CD4-positive, alpha-beta memory T cell (primary cell): ENCODE measurements at places on chromosomes 16 and 17. TPM values are rescaled to one million over a fixed set of nuclear protein-coding genes. Genes with fewer than 3 reads are reported as not detected.

Gene HSD11B2
- not detected for total RNA-seq

Gene CYGB
- total RNA-seq, result not detected

- no peaks in the 10 kb centered on the region for H3K36me3 ChIP-seq
- H3K27me3 ChIP-seq, result peaks cover 4% of the 10 kb centered on the region
- no peak within 1 kb of the TSS for H3K27ac ChIP-seq
- no peak for DNase-seq
- no peak within 1 kb of the TSS for H3K4me3 ChIP-seq
- no peaks in the 10 kb centered on the region for H3K4me1 ChIP-seq
Observed at GRCh38 chr17:6435051-6435450, at the start of gene AIPL1. TSS of gene AIPL1 (minus strand) at chr17:6435121. CDS start at chr17:6435104, 17 bp downstream.

GRCh38 chr17:74945543-74945942 lies 9.8 kb downstream of the OTOP3 start:
- no peak for DNase-seq
- no peaks in the 10 kb centered on the region for H3K36me3 ChIP-seq
- H3K27me3 ChIP-seq, result no peaks in the 10 kb centered on the region
- H3K4me1 ChIP-seq, result no peaks in the 10 kb centered on the region

Gene DNAJC7
- 106 TPM for total RNA-seq

DNA sequence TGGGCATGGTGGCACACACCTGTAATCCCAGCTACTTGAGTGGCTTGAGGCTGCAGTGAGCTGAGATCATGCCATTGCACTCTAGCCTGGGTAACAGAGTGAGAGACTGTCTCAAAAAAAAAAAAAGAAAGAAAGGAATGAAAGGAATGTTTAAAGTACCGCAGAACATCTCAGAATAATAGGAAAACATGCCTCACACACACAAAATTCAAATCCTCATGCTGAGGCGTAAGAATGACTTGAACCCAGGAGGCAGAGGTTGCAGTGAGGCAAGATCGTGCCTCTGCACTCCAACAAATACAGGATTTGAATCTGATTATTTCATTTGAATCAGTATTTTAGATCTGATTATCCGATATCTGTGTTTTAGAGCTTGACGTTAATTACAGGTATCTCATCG lies 21.3 kb upstream of the GAA start:
- no peaks in the 10 kb centered on the region for H3K27me3 ChIP-seq
- no peaks in the 10 kb centered on the region for H3K36me3 ChIP-seq
- H3K27ac ChIP-seq, result no peak overlapping the region
- no peak for DNase-seq
- peaks cover 6% of the 10 kb centered on the region for H3K4me1 ChIP-seq

Gene CCDC102A
- total RNA-seq, result 5.4 TPM

Gene LCAT
- total RNA-seq, result 20.3 TPM

Gene CORO7
- total RNA-seq, result 184 TPM

DNA sequence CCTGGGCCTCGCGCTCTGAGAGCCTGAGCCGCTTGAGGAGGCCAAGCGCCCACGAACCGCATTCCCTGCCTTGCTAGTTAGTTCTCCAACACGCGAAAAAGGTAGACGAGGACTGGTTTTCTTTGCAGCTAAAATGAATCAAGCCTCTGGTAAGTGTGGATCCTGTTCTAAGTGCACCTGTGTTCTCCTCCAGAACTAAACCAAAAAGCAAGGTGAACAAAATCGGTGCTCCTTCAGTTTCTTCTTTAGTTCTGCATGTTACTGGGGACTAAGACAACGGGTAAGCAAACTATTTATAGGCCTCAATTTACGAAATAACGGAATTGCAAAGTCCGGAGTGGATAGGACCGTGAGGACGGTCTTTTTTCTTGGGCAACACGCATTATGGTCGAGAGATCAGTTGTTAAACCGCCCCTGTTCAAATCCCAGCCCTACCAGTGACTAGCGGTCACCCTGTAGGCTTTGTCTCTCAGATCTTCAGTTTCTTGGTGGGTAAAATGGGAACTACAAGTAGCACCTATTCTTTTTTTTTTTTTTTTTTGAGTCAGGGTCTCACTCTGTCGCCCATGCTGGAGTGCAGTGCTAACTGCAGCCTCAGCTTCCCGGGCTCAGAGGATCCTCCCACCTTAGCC lies 993 bp upstream of the ANKRD11 start:
- peak overlapping the region; percentile 95 for H3K27ac ChIP-seq
- H3K36me3 ChIP-seq, result no peaks in the 10 kb centered on the region
- DNase-seq, result peak; percentile 30
- peak overlapping the region; percentile 64 for H3K4me3 ChIP-seq
- H3K27me3 ChIP-seq, result no peaks in the 10 kb centered on the region

Gene MRM1
- 13.3 TPM for total RNA-seq

DNA sequence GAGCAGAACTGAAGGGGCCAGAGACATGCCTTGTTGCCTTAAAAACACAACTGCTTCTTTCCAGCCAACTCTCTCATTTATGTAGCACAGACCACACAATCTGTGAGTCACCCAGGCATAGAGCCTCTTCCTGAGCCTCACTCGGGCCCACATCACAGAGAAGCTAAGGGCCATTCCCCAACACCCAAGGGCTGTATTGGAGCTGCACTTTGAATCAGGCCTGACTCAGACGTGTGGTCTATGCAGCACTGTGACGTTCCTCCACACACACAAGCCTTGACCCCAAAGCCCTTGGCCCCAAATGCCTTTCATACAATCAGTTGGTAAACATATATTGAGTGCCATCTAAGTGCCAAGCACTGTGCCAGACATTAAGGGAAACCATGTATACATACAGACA lies 308.9 kb upstream of the DYNLRB2 start:
- H3K36me3 ChIP-seq, result no peaks in the 10 kb centered on the region
- H3K27me3 ChIP-seq, result no peaks in the 10 kb centered on the region
- no peak for DNase-seq
- H3K4me3 ChIP-seq, result no peak overlapping the region
- no peak overlapping the region for H3K27ac ChIP-seq
- H3K4me1 ChIP-seq, result no peaks in the 10 kb centered on the region

DNA sequence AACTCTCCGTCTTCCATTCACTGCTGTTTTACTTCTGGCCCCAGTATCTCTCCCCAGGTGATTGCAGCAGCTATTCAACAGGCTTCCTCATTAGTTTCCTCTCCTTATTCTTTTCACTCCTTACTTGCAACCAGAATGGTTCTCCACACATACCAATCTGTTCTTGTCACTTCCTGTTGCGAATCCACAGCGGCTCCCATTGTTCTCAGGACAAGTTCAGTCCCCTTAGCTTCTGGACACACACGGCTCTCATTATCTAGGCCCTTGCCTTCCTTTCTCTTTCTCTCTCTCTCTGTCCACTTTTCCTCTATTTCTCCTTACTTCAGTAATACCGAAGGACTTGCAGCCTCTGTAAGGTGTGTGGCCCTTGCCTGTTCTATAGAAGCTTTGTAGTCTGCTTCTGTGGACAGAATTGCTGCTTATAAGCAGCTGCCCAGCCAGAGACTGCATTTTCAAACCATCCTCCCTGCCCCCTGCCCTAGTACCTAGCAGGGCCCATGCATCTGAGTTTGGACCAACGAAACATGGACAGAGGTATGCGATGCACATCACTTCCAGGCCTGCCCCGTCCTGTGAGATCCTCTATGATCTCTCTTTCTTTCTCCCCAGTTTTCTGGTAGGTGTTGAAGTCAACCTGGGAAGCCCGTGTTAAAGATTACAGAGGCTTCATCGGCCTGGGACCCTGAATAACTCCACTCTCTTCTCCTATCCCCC lies 45.7 kb downstream of the VAT1L start:
- H3K4me1 ChIP-seq, result no peaks in the 10 kb centered on the region
- H3K36me3 ChIP-seq, result no peaks in the 10 kb centered on the region
- no peak for DNase-seq
- no peak overlapping the region for H3K4me3 ChIP-seq

Gene LRRC75A
- 5.7 TPM for total RNA-seq

DNA sequence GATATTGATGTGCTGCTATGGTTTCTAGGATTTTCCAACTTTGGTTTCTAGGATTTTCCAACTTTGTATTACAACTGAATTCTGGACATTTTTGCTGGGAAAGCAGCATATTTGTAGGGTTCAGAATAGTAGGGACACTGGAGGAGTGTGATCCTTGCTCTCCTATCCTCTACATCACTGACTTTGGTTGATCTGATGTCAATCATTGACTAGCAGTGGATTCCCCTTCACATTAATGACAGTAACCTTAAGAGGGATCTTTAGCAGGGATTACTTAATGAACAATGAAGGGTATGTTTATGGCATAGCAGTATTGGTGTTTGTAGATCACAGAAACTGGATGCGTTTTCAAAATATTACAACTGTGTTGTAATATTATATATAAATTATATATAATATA lies 67.4 kb downstream of the MAP2K4 start:
- H3K27me3 ChIP-seq, result no peaks in the 10 kb centered on the region
- no peak overlapping the region for H3K27ac ChIP-seq
- no peak overlapping the region for H3K4me3 ChIP-seq
- H3K36me3 ChIP-seq, result no peaks in the 10 kb centered on the region
- no peak for DNase-seq
- H3K4me1 ChIP-seq, result no peaks in the 10 kb centered on the region

Gene CPNE7
- total RNA-seq, result 7.3 TPM

Gene SHISA9
- total RNA-seq, result not detected

GRCh38 chr17:20991276-20992037 lies 51.4 kb downstream of the USP22 start:
- no peaks in the 10 kb centered on the region for H3K36me3 ChIP-seq
- H3K27me3 ChIP-seq, result no peaks in the 10 kb centered on the region
- H3K27ac ChIP-seq, result no peak overlapping the region

Gene PRSS21
- 2.6 TPM for total RNA-seq

DNA sequence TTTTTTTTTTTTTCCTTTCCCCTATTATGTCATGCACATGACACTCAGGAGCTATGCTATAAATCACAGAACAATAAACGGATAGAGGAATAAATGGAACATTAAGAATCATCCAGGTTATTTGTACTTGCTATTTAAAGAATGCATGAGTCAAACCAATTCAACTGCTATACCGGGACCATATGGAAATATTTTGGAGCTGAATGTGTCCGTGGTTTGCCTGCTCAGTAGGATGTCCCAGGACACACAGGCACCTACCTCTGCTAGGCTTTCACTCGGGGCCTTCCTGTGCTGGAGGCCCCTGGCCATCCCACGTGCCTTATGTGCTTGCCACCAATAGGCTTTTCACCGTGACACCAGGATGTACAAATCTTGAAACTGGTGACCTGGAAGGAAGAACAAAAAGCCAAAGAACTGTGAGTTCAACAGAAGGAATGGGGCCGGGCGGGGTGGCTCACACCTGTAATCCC lies 15.3 kb upstream of the SEC14L1 start:
- no peak for DNase-seq
- H3K4me1 ChIP-seq, result peaks cover 16% of the 10 kb centered on the region
- no peaks in the 10 kb centered on the region for H3K36me3 ChIP-seq

DNA sequence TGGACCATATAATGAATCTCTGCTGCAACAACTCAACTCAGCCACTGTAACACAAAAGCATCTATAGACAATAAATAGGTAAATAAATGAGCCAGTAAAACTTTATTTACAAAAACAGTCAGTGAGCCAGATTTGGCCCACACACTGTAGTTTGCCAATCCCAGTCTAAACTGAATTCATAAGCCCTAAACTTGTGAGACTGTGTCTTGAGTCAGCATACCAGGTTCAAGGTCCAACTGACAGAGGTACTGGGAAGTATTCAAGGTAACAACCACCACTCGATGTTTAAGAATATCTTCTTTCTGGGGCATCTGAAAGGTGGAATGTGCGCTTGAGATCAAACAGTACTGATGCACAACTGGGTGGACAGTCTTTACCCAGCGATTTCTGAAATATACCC lies 94.2 kb downstream of the HELZ start:
- H3K36me3 ChIP-seq, result peaks cover 37% of the 10 kb centered on the region
- H3K4me3 ChIP-seq, result no peak overlapping the region
- no peaks in the 10 kb centered on the region for H3K27me3 ChIP-seq
- H3K27ac ChIP-seq, result no peak overlapping the region
- no peak for DNase-seq
- H3K4me1 ChIP-seq, result no peaks in the 10 kb centered on the region

GRCh38 chr16:52584354-52585320 lies 37.7 kb upstream of the TOX3 start:
- H3K4me3 ChIP-seq, result no peak overlapping the region
- H3K4me1 ChIP-seq, result no peaks in the 10 kb centered on the region
- H3K27me3 ChIP-seq, result no peaks in the 10 kb centered on the region
- no peaks in the 10 kb centered on the region for H3K36me3 ChIP-seq
- DNase-seq, result no peak
- H3K27ac ChIP-seq, result no peak overlapping the region

Gene TPSG1
- total RNA-seq, result not detected

DNA sequence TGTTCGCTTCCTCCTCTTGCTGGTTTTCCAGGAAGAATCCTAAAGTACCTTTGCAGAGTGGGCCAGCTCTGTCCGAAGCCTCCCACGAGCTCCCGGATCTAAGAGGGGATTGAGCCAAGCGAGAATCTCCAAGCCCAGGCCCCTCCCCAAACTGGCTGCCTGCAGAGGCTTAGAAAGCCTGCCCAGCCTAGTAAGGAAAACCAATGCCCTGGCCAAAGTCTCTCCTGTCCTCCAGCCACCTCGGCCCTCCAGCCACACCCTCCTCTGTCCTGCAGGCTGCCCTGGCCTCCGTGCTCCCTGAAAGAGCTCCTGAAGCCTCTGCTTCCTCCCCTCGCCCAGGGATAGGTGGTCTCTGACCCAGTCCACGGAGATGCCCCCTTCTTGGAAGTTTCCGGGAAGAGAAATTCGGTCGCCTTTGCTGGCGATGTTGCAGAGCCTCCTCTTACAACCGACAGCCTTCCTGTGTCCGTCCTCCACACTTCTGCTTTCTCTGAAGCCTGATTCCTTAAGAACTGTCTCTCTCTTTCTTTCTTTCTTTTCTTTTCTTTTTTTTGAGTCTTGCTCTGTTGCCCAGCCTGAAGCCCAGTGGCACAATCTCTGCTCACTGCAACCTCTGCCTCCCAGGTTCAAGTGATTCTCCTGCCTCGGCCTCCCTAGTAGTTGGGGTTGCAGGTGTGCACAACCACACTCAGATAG lies 54.9 kb upstream of the TOB1 start:
- DNase-seq, result no peak
- peaks cover 39% of the 10 kb centered on the region for H3K4me1 ChIP-seq
- H3K36me3 ChIP-seq, result no peaks in the 10 kb centered on the region
- H3K27ac ChIP-seq, result no peak overlapping the region

Gene C16orf46
- 0.29 TPM for total RNA-seq

DNA sequence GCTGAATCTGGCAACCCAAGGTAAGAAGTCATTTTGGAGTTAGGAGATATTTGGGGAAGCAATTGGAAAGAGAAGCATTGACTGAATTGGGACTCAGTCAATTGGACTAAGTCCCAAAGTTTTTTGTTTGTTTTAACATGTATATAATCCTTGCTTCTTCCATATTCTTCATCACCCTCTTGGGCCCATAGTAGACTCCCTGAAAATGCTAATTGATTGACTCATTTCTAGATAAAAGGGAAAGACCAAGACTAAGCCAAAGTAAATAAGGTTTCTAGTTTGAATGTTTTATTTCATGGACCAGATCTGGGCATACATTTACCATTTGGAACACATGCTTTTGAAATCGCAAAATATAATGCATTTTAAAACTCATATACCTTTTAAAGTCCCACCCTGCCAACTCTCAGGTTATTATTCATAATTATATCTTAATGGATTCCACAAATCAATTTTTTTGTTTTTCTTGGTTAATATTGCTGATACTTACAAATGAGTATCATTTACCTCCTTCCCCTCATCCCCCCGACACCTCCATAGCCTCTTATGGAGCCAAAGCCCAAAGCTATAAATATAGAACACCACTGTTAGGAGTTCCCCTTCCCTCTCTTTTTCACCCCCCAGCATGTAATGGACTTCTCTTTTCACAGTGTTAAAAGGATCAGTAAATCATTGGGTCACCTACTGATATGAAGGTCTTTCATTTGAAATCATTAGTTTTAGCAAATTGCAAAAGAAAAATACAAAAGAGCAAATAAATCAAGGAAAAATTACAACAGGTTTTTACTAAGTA lies 674.0 kb upstream of the SOX9 start:
- no peaks in the 10 kb centered on the region for H3K4me1 ChIP-seq
- no peak overlapping the region for H3K27ac ChIP-seq
- H3K27me3 ChIP-seq, result no peaks in the 10 kb centered on the region
- no peak for DNase-seq
- H3K36me3 ChIP-seq, result no peaks in the 10 kb centered on the region

Gene ZPBP2
- 0.35 TPM for total RNA-seq
